ENCODE measurements at places on chromosomes 12 and 14. TPM values are rescaled to one million over a fixed set of nuclear protein-coding genes. Genes with fewer than 3 reads are reported as not detected.

GALNT9 gene
- total RNA-seq = not detected

CLBA1 gene
- total RNA-seq = 2.8 TPM

SLC7A7 gene
- total RNA-seq = 25.9 TPM

PTPN21 gene
- total RNA-seq = 12.6 TPM

FGF6 gene
- total RNA-seq = not detected

ALDH2 gene
- total RNA-seq = 349 TPM

HRK gene
- total RNA-seq = not detected

OR5AU1 gene
- total RNA-seq = not detected

CHGA gene
- not detected for total RNA-seq

ARF6 gene
- 59.3 TPM for total RNA-seq

SLC25A47 gene
- total RNA-seq = not detected

ISM2 gene
- 0.16 TPM for total RNA-seq

PLEKHG7 gene
- not detected for total RNA-seq
